ENCODE measurements at places on chromosomes 13 and 19. TPM values are rescaled to one million over a fixed set of nuclear protein-coding genes. Genes with fewer than 3 reads are reported as not detected.

The PRRG2 gene
- total RNA-seq, result 11.2 TPM

The CBY2 gene
- not detected for total RNA-seq

The CGB8 gene
- 2.3 TPM for total RNA-seq

The MBD3L2 gene
- total RNA-seq, result not detected

The LILRB5 gene
- total RNA-seq, result not detected

The IGSF23 gene
- total RNA-seq, result not detected

The MBD3L3 gene
- not detected for total RNA-seq

The KRTDAP gene
- total RNA-seq, result not detected

The PRR36 gene
- not detected for total RNA-seq

The ATP4B gene
- total RNA-seq, result not detected

The ENOX1 gene
- total RNA-seq, result 1.6 TPM

The RPL18A gene
- total RNA-seq, result 1,286 TPM

The FKRP gene
- total RNA-seq, result 27.2 TPM

The VSIG10L gene
- total RNA-seq, result 2.4 TPM

The NAT14 gene
- 10.6 TPM for total RNA-seq
